ENCODE measurements at places on chromosomes 2 and 18. TPM values are rescaled to one million over a fixed set of nuclear protein-coding genes. Genes with fewer than 3 reads are reported as not detected.

DNA sequence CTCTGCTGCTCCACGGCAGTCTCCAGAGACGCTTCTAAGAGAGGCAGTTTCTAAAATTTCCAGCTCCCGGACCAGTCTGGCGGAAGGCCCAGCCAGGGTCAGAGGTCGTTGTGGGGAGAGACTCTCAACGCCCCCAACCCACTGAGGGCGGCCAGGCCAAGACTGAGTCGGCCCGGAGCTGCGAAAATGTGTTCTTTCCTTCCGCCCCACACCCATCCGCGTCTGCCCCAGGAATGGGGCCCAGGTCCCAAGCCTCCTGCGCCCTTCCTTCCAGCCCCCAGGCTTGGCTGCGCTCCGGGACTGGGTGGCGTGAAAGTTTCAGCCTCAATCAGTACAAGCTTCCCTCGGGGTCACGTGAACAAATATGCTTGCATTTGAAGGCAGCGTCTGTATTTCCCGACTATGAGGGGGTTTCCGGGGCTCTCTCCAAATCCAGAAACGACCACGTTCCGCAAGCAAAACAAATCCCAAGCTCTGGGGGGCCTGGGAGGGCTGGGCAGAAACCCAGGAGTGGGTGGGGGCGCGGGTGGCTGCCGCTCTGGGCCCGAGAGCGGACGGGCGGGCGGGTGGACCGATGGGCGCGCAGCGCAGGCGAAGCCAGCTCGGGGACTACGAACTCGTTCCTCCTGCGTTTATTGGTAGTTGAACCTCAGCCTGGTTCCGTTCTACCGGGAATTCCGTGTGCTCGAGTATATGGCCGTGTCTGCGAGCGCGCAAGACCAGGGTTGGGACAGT, 3.3 kb downstream of the HOXD3 start:
- H3K4me3 ChIP-seq, result no peak overlapping the region
- H3K4me1 ChIP-seq, result no peaks in the 10 kb centered on the region
- no peak for DNase-seq
- H3K27ac ChIP-seq, result no peak overlapping the region
- peaks cover 78% of the 10 kb centered on the region for H3K27me3 ChIP-seq
- H3K36me3 ChIP-seq, result peaks cover 7% of the 10 kb centered on the region

GRCh38 chr2:29251406-29251805, 136.2 kb downstream of the CLIP4 start:
- no peaks in the 10 kb centered on the region for H3K4me1 ChIP-seq
- no peak for DNase-seq
- H3K27me3 ChIP-seq, result peaks cover 7% of the 10 kb centered on the region
- no peak overlapping the region for H3K4me3 ChIP-seq
- H3K27ac ChIP-seq, result no peak overlapping the region
- no peaks in the 10 kb centered on the region for H3K36me3 ChIP-seq

DNA sequence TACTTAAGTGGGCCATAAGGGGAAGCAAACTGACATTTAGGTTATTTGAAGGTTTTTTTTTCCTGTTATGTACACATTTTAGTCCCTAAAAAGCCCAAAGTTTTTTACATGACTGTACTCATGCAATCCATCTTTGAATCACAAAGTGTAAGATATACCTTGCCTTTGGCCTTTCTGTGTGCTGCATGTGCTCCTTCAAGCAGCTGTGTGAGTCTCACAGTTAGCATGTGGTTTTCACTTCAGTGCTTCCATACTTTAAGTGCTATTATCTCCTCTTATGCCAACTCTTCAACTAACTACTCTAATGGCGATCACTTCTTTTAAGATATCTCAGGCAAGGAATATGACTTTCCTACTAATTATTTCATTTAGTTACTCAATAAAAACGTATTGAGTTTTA, 597.1 kb upstream of the ACVR2A start:
- no peak overlapping the region for H3K4me3 ChIP-seq
- H3K4me1 ChIP-seq, result no peaks in the 10 kb centered on the region
- no peak for DNase-seq
- no peak overlapping the region for H3K27ac ChIP-seq

- H3K4me3 ChIP-seq, result no peak overlapping the region
- DNase-seq, result no peak
- peaks cover 3% of the 10 kb centered on the region for H3K27me3 ChIP-seq
- H3K27ac ChIP-seq, result no peak overlapping the region
- H3K4me1 ChIP-seq, result no peaks in the 10 kb centered on the region
- H3K36me3 ChIP-seq, result no peaks in the 10 kb centered on the region
Measured at GRCh38 chr2:232977438-232977971, 35.6 kb downstream of the NGEF start.

The TLX2 gene
- total RNA-seq, result 1.2 TPM
